ENCODE measurements at places on chromosomes 3 and 15. TPM values are rescaled to one million over a fixed set of nuclear protein-coding genes. Genes with fewer than 3 reads are reported as not detected.

LIPC gene
- 0.33 TPM for polyA plus RNA-seq

CHRNA7 gene
- not detected for polyA plus RNA-seq

CIP2A gene
- polyA plus RNA-seq: 7.6 TPM

GASK1A gene
- polyA plus RNA-seq: not detected

SAXO2 gene
- 7.5 TPM for polyA plus RNA-seq

AGBL1 gene
- polyA plus RNA-seq: not detected

FAM107A gene
- polyA plus RNA-seq: not detected

ZNF385D gene
- polyA plus RNA-seq: 0.98 TPM

CTXN2 gene
- polyA plus RNA-seq: not detected
